ENCODE measurements at places on chromosomes 11 and 22.

GRCh38 chr11:297586-298405 is 1.5 kb downstream of the IFITM5 start:
- DNase-seq, result peak; percentile 74

- no peak for DNase-seq
Measured at GRCh38 chr11:44301564-44302271, 8.2 kb downstream of the ALX4 start.

DNA sequence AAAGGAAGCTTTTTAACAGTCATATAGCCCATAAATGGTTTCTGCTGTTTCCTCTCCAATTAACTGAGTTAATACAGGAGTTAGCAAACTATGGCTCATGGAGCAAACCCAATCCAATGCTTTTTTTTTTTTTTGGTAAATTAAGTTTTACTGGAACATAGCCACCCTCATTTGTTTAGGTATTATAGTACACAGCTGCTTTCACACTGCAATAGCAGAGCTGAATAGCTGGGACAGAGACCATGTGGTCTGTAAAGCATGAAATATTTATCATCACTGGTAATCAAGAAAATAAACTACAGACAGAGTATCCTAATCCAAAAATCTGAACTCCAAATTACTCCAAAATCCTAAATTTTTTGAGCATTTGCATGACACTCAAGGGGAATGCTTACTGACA is 53.7 kb downstream of the RDX start:
- no peak for DNase-seq

GRCh38 chr11:19546325-19546724 is 166.3 kb upstream of the NAV2 start:
- DNase-seq, result no peak

GRCh38 chr11:95595973-95596489 is 193.6 kb downstream of the FAM76B start:
- no peak for DNase-seq

DNA sequence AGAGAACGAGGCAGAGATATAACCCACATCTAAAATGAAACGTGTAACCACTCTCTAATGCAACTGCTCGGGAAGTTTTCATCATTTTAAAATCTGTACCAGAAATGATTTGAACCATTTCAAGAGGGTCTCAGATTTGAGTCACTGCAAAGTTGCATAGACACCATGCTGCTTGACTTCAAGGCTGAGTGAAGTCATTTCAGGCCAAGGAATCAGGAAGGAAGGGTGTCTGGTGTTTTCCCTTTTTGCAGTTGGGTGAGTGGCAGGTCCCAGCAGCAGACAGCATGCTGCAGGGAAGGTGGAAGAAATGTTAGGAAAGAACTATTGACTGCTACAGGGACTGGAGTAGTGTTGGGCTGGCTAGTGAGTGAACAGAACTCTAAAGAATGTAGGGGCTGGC is 16.5 kb downstream of the TANGO2 start:
- DNase-seq, result no peak

GRCh38 chr11:122140500-122140899 is 24.5 kb upstream of the BLID start:
- DNase-seq, result no peak

DNA sequence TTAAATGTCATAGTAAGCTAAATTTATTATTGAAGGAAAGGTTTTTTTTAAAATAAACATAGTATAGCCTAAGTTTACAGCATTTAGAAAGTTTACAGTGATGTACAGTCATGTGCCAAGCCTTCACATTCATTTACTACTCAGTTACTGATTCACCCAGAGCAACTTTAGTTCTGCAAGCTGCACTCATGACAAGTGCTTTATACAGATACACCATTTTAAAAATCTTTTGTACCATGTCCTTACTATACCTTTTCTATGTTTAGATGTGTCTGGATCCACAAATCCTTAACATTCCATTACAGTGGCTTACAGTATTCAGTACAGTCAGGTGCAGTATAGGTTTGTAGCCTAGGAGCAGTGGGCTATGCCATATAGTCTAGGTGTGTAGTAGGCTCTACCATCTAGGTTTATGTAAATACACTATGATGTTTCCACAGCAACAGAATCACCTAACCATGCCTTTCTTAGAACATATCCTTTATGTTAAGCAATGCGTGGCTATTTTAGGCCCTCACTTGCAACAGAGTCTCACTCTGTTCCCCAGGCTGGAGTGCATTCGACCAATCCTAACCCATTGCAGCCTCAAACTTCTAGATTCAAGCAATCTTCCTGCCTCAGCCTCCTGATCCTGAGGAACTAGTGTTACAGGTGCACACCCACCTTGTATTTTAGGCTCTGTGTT is 79.5 kb upstream of the SLC25A18 start:
- no peak for DNase-seq

DNA sequence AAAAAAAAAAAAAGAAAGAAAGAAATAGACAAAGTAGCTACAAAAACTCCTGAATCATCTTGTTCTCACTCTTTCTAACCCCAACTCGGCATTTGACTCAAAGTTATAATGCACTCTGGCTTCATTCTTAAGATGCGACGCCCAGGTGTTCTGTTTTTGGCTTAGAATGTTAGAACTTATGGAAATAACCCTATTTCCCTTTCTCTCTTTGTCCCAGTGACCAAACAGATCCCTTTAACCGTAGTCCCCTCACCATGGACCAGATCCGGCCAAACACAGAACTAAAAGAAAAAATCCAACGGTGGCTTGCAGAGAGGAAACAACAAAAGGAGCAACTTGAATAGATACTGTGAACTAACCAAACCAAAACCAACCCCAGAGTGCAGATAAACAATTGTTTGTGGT is 5.3 kb upstream of the ATP5MG start:
- no peak for DNase-seq

DNA sequence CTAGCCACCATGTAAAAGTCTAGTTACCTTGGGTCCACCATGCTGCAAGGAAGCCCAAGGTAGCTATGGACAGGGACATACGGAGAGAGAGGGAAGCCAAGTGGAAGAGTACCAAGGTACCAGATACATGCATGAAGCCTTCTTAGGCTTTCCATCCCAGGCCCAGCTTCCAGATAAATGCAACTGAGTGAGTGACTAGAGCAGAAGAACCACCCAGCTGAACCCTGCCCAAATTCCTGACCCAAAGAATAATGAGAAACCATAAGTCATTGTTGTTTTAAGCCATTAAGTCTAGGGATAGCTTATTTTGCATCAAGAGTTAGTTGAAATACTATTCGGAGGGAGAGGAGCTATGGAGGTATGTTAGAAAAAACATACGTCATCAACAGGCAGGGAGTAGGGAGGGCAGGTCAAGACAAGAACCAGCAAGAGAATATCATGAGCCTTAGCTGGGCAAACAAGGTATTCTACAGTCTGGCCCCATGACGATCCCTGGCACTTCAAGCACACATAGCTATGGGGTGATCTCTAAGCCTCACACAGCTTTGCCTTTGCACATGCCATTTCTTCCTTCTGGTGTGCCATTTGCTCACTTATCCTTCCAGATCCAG is 36.5 kb upstream of the APLNR start:
- DNase-seq, result no peak

DNA sequence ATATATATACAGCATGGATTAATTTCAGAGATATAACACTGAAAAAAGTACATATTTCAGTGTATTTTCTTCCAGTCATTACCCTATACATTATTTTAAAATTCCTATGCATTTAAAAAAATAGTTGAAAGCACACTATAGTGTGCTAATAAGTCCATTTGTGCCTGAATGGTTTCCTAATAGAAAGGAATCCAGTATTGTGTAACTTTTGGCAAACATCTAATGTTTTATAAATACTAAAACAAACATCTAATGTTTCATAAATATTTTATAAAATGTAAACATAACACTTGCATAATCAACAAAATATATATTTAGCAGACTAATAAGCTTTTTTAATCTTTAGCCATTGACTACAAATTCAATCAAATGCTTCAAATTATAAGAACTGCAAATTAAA is 126.6 kb upstream of the FIBIN start:
- DNase-seq, result no peak

GRCh38 chr11:65297026-65297672 is 17.5 kb upstream of the CDC42EP2 start:
- no peak for DNase-seq

GRCh38 chr22:27603800-27604144 is 197.8 kb downstream of the MN1 start:
- DNase-seq, result no peak

DNA sequence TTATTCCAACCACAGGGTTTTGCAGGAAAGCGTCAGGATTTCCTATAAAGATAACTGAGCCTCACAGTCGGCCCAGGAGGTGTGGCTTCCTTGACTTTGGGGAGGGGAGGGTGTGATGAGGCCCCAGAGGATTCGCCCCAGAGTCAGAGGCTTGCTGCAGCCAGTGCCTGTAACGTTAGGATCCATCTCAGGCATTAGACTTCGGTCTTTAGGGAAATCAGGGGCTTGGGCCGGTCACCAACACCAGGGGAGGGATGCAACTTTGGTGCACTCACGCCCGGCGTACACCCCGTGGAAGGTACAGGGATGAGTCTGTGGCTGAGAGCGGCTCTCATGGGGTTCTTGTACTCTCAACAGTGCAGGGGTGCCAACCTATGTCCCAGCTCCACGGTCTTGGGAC is 5.7 kb upstream of the ANO1 start:
- no peak for DNase-seq

DNA sequence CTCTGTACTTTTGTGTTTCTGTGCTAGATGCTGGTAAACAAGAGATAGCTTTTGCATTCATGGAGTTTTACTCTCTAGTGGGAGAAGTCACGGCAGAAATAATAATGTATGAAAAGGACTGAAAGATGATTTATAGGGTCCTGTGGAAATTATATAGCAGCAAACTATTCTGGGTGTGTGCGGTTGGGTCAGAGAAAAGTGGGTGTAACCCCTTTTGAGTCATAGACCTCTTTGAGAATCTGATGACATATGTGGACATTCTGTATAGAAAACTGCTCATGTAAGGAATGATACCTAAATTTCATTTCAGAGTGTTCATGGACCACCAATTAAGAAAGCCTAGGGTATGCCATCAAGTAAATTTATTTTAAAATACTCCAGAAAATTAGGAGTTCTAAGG is 54.4 kb downstream of the TMEM135 start:
- DNase-seq, result no peak

- DNase-seq, result no peak
Measured at GRCh38 chr22:48898524-48899250, 929.0 kb downstream of the BRD1 start.

GRCh38 chr11:26093206-26093605 is 238.7 kb upstream of the ANO3 start:
- DNase-seq, result no peak

GRCh38 chr11:17927681-17928343 is 85.0 kb downstream of the SERGEF start:
- DNase-seq, result no peak

GRCh38 chr22:27811778-27812177 is 10.2 kb upstream of the MN1 start:
- DNase-seq, result no peak

DNA sequence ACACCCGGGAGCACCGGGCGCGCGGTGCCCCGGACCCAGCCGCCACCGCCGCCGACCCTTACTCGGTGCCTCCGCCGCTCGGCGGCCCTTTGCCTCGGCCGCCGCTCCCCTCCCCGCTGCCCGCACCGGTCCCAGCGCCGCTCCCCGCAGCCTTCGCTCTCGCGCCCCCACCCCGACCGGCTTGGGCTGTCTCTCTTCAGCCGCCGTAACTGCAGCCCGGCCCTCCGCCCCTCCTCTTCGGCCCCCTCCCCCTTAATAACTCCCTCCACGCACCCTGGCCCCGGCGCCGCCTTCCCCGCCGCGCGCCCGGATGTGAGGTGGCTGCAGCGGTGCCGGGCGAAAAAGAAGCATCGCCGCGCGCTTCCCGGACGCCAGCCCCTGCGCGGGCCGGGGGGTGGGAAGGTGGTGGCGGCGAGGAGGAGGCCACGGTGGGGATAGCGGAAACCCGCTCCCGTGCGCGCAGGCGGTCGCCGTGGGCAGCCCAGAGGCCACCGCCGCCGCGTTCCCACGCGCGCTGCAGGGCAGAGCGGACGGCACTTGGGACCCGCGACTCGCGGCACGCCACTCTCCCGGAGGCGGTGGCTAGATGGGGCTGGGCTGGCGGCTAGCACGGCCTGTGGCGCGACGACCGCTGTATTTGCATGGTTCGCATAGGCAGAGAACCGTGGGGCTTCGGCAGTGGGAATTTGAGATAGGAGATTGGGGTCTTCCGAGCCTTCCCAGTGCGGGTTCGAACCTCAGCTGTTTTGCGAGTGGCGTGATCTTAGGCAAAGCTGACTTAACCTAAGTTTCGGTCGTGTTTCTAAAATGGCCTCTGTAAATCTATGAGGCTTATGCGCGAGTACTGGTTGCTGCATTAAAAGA is at the start of gene EIF4ENIF1:
EIF4ENIF1 (minus strand) TSS at position 211 of the 864 bp plus-strand sequence. CDS start 1,124 bp downstream, outside the sequence.
- DNase-seq, result peak; percentile 71

GRCh38 chr11:66101066-66101464 is 31.0 kb downstream of the PACS1 start:
- no peak for DNase-seq

DNA sequence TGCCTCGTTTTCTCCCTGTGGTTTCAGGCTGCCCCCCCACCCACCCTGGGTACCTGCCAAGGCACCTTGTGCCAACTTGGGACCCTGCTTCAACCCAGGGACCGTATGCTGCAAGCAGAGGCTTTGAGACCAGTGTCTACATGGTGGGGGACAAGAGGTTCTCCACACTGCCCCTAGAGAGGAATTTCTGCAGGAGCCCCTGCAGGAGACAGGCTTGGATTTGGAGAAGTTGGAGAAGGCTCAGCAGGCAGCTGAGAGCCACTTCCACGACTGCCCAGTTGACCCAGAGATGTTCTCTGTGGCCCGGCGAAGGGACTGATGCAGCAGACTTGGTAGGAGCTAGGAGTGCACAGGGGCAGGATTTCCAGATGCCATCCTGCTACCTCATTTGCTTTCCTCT is 20.1 kb upstream of the NNMT start:
- DNase-seq, result no peak

DNA sequence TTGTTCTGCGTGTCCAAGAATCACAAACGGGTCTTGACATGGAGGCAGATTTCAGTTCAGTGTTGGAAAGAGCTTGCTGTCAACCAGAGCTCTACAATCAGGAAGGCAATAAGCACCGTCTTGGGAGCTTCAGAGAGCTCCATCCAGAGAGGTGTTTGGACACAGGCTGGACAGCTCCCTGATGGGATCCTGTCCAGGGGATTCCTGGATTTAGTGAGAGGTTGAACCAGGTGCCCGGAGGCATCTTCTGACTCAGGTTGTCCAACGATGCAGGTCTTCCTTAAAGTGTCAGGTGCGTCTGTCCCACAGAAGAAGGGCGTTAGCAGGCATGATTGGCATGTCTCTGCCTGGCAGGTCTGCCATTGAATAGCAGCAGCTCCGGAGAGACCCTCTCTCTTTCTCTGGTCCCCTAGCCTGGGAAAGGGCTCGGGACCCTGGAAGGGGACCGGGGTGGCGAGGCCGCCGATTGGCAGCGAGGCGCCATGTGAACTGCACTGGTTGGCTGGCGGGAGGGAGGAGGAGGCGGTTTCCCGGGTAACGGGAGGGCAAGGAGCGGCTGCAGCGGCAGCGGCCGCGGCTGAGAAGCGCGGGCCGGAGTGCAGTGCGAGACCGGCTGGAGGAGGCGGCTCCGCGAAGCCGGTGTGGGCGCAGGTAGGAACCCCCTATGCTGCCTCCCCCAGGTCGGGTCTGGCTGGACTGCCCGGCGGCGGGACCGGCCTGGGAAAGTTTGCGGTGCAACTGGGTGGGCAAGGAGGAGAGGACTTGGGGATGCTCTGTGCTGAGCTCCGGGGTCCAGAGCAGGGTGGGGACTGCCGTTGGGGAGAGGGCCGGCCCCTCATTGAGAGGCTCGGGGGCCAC is 104.1 kb upstream of the E2F8 start:
- DNase-seq, result no peak
